ENCODE measurements at places on chromosomes 3 and 15. TPM values are rescaled to one million over a fixed set of nuclear protein-coding genes. Genes with fewer than 3 reads are reported as not detected.

DNA sequence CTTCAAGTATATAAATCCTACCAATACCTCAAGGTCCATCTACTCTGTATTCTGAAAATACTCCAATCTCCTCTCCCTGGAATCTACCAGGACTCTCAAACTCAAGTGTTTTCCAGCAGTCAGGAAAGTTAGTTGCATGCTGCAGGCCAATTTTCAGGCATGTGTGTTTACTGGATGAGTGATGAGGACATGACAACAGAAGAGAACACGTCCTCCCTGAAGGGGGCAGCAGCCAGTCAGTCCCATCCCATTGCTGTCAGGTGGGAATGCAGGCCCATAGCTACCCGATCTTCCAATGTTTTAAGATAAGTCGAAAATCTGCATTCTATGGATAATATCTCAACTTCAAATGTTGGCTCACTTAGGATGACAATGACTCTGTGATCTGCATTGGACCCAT, 496.2 kb downstream of the FHIT start:
- no peak for DNase-seq

- DNase-seq, result no peak
Observed at GRCh38 chr3:162183440-162183839, 686.8 kb downstream of the OTOL1 start.

DNA sequence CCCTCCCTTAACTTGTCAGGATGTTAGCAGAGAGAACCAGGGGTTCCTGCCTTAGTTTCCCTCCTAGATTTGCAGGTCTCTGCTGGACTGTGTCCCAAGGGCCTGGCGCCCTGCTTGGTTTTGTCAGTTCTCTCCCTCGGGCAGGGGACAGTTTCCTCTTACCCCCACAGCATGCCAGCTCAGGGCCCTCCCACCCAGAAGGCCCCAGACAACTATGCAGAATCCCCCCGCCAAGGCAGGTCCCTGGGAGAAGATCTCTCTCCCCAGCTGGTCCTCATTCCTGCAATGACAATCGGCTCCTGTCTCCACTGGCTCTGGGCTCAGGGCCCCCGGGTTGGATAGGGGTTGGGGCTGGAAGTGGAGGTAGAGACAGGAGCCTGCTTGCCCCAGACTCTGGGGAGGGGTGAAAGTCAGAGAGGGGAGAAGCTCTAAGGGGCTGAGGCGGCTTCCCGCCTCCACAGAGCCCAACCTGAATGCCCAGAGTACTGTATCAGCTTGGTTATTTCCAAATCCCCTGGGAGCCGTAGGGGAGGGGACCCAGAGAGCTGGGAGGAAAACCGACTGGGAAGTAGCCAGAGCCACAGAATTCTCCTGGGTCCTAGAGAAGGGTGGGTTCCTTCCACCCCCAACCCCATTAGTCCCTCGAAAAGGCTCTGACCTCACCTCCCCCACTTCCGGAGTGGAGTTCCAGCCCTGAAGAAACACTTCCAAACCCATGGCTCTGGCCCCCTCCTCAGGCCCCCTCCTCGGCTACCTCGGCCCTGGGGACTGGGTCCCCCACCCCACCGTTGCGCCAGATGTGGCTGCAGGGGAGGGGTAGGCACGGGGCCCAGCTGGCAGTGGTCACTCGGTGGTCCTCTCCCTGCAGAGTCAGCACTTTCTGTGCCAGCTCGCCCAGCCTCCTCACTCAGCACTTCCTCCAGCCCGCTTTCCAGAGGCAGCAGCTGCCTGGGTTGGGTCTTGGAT, 3.8 kb upstream of the LOXL1 start:
- DNase-seq, result peak; percentile 92

DNA sequence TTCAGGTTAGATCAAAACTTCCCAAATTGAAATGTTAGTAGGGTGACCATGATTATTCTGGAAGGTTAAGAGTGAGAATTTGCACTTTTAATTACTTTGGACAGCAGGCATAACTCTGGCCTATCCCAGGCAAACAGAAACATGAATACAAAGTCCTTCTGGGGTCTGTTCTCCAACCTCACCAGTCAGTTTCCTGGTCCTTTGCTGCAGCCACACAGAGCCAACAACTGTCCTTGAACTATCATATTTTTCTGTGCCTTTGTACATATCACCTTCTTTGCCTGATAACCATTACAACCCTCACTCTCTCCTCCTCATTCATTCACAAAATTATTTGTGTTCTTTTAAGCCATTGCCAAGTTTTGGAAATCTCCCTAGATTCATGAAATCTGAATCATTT, 126.0 kb upstream of the GBE1 start:
- no peak for DNase-seq

GRCh38 chr3:8757551-8758518, 11.6 kb downstream of the OXTR start:
- DNase-seq, result no peak

- no peak for DNase-seq
Observed at GRCh38 chr3:122858373-122858772, 63.5 kb downstream of the SLC49A4 start.

- no peak for DNase-seq
Observed at GRCh38 chr15:85494048-85494777, 113.8 kb downstream of the AKAP13 start.

DNA sequence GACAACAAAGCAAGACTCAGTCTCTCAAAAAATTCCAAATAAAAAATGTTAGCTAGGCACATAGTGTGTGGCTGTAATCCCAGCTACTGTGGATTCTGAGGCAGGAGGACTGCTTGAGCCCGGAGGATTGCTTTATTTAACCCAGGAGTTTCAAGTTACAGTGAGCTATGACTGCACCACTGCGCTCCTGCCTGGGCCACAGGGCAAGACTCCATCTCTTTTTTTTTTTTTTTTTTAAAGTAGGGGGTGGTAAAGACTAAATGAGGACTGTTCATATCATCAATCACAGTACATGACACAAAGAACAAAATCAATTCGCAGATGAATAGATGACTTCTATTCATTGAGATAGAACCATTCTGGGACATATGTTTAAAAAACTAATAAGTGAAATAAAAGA, 48.1 kb downstream of the ACAP2 start:
- no peak for DNase-seq

DNA sequence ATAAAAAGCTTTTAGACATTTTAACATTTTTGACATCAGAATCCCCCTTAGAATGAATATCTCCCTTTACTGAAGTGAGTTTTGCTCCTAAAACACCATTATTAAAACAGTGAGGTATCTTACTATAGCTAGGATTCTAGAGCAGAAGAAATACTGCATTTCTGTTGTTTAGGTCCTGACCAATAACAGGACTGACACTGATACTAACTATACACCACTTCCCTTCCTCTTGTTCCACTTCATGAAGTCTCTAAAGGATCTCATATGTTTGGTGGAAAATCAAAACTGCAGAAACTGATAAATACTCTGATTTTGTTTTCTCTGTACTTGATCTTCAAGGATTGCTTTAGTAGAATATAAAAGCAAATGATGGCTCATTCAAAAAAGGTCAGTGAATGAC, 230.7 kb downstream of the SUCLG2 start:
- no peak for DNase-seq

DNA sequence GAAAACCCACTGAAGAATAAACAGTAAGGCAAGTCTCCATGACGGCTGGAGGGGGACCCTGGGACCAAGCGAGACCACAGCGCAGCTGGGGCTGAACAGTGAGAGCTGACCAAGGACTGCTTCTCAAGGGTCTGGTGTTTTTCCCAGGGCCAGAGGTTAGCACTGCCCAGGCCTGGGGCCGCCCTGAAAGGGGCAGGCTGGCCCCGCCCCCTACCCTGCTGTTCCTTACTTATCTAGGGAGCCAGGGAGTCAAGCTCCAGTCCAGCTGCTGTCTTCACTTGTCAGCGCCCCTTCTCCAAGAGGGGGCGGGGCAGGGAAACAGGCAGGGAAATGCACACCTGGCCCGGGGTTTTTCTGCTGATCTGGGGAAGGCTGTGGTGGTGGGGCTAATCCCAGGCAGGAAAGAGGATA, 51.6 kb upstream of the HACD2 start:
- no peak for DNase-seq

- DNase-seq, result no peak
Observed at GRCh38 chr15:41792000-41792637, 17.8 kb downstream of the MAPKBP1 start.

GRCh38 chr3:160826408-160826807, 70.4 kb downstream of the PPM1L start:
- DNase-seq, result no peak

GRCh38 chr3:129441215-129441614, 1.2 kb downstream of the IFT122 start:
- no peak for DNase-seq

- no peak for DNase-seq
Observed at GRCh38 chr15:57044072-57044702, 125.7 kb downstream of the TCF12 start.

- no peak for DNase-seq
Observed at GRCh38 chr15:63054281-63054683, 11.7 kb downstream of the TPM1 start.

GRCh38 chr3:56806407-56806806, 4.7 kb upstream of the ARHGEF3 start:
- no peak for DNase-seq

GRCh38 chr3:187072102-187072501, 67.2 kb downstream of the RPL39L start:
- DNase-seq, result no peak

DNA sequence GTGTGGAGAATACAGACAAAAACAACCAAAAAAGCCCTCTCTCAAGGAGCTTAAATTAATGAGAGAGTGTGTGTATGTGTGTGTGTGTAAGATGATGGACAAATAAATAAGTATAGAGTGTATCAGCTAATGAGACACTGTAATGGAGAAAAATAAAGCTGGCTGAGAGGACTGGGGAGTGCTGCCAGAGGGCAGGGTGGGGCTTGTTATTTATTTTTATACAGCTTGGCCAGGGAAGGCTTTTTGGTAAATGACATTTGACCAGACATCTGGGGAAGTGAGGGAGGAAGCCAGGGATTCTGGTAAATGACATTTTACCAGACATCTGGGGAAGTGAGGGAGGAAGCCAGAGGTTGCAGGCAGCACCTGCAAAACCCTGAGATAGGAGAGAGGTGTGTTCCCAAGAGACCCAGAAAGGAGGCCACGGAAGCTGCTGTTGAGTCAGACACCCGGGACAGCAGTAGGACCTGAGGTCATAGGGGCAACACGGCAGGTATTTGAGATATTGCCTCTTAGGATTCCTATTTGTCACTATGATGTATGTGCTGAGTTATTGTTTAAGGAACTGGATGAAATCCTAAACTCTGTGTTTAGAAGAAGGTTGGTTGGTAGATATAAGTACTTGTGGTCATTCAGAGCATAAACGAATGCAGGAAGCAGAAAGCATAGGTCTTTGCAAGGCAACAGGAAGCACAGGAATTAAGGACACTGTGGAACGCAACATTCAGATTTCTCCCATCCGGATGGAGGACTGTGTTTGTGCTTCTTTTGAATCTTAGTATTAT, 2.7 kb downstream of the SV2B start:
- DNase-seq, result no peak

DNA sequence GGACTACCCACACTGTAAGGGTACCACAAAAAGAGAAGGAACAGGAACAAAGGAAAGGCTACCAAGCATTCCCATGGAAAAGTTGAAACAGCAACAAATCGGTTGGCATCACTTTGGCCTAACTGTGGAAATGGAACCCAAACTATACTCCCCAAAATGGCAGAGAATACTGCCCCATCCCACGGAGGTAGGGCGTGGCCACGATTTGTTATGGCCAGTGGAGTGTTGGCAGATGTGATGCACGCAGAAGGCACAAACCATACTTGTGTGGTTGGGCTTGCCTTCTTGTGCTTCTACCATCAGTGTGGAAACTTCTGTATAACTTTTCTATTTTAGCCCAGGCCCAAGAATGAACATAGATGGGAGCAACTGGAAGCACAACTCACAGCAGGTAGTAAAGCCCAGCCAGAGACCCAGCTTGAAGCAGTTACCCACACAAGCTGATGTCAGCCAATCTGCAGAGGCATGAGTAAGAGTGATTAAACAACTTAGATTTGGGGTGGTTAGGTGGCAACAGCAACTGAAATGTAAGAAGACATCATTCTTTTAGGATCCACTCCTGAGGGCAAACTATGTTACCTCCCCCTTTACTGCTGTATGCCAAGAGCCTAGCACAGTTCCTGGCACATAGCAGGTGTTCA, 64.1 kb downstream of the BTD start:
- DNase-seq, result no peak

- no peak for DNase-seq
Observed at GRCh38 chr15:56272454-56272853, 28.8 kb upstream of the RFX7 start.

- no peak for DNase-seq
Observed at GRCh38 chr3:89145995-89146394, 38.6 kb downstream of the EPHA3 start.

DNA sequence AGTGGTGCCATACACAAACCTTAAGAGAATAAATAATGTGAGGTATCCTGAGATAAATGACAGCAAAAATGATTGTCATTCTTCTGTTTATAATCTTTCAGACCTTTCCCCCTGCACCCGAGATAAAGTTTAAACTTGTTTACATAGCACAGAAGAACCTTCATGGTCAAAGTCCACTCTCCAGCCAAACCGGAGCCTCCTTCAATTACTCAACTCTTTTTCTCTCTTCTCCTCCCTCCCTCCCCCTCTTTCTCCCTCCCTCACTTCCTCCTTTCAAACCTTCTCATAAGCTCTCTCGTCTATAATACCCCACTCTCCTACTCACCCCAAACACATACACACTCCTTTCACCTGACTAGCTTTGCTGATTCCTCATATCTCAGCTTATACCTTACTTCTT, 198.9 kb downstream of the EFHB start:
- DNase-seq, result no peak

GRCh38 chr15:77597804-77598453, 34.8 kb downstream of the LINGO1 start:
- no peak for DNase-seq

DNA sequence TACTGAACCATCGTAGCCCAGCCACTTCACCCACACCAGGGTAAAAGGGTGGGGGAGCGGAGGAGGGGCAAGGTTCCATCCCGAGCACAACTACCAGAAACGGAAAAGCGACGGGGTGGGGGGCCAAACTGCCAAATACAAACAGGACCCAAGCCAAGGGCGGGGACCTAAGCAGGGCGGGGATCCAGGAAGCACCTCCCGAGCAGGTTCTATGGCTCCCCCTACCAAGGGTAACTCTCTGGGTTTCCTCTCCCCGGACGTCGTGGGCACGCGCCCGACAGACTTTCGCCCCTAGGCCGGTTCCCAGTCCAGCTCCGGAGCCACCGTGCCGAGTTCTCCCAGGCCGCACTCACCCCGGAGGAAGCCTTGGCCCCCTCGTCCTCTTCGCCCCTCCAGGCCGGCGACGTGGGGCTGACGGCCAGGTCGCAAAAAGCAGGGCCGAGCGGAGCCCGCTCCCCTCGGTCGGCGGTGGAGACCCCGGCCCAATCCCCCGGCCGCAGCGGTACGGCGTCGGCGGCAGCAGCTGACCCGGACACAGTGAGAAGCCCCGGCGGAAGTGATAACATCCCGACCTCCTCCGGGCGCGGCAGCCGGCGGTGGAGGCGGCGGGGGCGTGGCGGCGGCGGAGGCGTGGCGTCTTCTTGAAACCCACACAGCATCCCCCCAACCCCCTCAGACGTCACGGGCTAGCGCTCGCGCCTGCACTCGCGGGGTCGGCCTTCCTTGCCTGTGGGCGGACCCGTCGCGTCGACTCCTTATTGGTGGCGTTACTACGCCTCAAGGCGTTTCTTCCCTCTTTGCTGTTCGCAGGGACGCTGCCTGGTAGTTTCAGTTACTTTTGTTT, at the start of gene BNIP2:
Gene BNIP2 (minus strand): TSS at position 539 of the 844 bp plus-strand sequence. CDS start 6,863 bp downstream, outside the sequence.
- DNase-seq, result peak; percentile 98

SPTBN5 gene
- 1.2 TPM for polyA plus RNA-seq

DPPA2 gene
- polyA plus RNA-seq, result not detected

OIP5 gene
- polyA plus RNA-seq, result 13.9 TPM

ADIPOQ gene
- polyA plus RNA-seq, result 0.07 TPM

ZDHHC23 gene
- 5.5 TPM for polyA plus RNA-seq

TEX9 gene
- 17.4 TPM for polyA plus RNA-seq

CYP1A1 gene
- polyA plus RNA-seq, result 0.30 TPM
